ENCODE measurements at places on chromosomes 2 and 18.

GRCh38 chr18:58991167-58991798 is 126.6 kb downstream of the ZNF532 start:
- DNase-seq: no peak

- no peak for DNase-seq
Observed at GRCh38 chr2:241855245-241855887, 3.3 kb downstream of the PDCD1 start.

GRCh38 chr2:217415316-217415715 is 555.5 kb upstream of the TNP1 start:
- no peak for DNase-seq

GRCh38 chr18:3360211-3360610 is 89.8 kb upstream of the TGIF1 start:
- DNase-seq: peak; percentile 43

- DNase-seq: no peak
Observed at GRCh38 chr18:70627182-70627802, 338.4 kb downstream of the SOCS6 start.

- no peak for DNase-seq
Observed at GRCh38 chr2:105786231-105787230, 41.8 kb downstream of the NCK2 start.

- DNase-seq: no peak
Observed at GRCh38 chr2:152157253-152157652, 18.3 kb downstream of the STAM2 start.

- DNase-seq: no peak
Observed at GRCh38 chr2:127355407-127356008, 32.3 kb downstream of the MAP3K2 start.

DNA sequence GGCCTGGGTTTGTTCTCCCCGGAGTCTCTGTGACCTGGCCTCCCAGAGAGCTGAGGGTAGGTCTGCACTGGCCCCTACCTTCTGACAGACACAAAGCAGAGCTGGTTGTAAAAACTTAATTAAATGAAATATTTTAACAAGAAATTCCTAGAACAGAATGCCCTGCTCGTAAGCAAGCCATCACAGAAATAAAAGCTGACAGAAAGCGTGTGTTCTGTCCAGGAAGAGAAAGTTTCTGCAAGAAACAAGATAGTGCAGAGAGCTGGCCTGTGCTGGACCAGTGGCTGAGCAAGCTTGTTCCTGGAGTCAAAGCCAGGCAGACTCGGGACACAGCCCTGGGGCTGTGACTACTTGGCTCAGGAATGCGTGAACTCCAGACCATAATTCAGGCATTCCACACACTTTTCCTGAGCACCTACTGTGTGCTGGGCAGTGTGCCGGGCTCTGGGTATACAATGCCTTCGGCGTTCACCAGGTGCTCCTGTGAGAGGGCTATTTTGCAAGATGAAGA is 51.6 kb downstream of the APOB start:
- DNase-seq: no peak

DNA sequence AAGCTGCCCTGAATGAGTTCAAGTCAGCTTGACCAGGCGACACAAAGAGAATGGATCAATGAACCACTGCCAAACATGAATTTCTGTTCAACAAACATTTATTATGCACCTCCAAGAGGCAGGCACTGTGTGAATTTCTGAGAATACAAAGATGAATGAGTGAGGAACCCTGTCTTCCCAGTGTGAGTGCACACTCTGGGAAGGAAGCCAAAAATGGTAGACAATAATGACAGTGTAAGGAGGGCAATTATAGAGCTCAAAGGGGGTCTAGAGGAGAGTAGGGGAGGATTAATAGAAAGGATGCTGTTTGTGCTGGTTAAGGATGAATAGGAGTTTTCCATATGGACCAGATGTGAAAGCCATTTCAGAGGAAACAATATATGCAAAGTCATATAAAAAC is 213.4 kb downstream of the DCC start:
- no peak for DNase-seq

DNA sequence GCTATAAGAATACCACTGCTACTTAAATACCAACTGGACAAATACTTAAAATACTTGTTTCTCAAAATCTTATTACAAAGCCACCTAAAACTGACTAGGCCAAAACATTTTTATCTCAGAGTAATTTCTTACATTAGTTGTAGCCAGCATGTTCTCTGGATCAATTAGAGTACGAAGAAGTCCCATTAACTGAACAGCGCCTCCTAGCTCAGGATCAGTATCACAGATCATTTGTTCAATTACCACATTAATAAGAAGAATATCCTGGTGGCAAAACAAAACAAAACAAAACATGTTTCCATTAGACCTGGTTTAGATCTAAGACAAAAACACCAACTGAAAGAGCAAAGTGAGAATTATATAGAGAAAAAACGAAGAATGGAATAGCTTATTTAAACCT is 36.0 kb downstream of the PPP4R3B start:
- peak; percentile 6 for DNase-seq

- DNase-seq: no peak
Observed at GRCh38 chr2:71500426-71501079, 47.2 kb downstream of the DYSF start.

DNA sequence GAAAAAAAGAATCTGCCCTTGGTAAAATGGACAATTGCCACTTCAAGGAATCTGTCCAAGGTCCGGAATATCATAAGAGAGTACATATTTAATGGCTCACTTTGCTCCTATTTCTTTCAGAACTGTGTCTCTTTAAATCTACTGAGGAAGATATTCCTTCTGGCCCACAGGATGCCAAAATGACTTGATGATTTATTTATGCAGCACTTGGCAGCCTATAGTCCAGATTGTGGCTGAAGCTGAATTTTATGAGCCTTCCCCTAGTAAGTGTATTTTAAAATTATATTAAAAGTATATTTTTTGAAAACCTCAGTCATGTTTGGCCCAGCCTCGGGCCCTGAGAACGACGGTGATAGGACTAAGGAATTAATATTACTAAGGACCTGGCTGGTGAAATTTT is 465.1 kb upstream of the HNRNPA3 start:
- no peak for DNase-seq

Measured in HuH-7 (cell line).